ENCODE measurements at places on chromosomes 12 and 14.
A peak's percentile ranks its signal among the peaks of the same experiment; 100 is the strongest.

DNA sequence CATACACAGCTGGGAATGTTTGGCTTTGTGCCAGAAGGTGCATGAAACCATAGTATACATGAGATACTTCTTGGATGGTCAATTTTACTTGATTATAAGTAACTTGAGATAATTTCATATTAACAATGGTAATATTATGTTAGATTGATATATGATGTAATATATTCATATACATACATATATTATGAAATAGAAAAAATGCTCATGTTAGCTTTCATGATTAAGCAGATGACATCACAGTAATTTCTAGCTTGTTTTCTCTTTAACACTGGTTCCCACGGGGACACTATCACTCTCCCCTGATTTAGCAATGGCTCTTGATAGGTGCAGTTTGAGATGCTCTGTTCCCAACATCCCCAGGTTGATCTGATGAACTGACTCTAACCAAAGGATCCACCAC is 35.4 kb upstream of the NTF3 start:
- DNase-seq, result no peak

GRCh38 chr12:120377611-120378010 is 8.6 kb upstream of the MSI1 start:
- DNase-seq, result no peak

DNA sequence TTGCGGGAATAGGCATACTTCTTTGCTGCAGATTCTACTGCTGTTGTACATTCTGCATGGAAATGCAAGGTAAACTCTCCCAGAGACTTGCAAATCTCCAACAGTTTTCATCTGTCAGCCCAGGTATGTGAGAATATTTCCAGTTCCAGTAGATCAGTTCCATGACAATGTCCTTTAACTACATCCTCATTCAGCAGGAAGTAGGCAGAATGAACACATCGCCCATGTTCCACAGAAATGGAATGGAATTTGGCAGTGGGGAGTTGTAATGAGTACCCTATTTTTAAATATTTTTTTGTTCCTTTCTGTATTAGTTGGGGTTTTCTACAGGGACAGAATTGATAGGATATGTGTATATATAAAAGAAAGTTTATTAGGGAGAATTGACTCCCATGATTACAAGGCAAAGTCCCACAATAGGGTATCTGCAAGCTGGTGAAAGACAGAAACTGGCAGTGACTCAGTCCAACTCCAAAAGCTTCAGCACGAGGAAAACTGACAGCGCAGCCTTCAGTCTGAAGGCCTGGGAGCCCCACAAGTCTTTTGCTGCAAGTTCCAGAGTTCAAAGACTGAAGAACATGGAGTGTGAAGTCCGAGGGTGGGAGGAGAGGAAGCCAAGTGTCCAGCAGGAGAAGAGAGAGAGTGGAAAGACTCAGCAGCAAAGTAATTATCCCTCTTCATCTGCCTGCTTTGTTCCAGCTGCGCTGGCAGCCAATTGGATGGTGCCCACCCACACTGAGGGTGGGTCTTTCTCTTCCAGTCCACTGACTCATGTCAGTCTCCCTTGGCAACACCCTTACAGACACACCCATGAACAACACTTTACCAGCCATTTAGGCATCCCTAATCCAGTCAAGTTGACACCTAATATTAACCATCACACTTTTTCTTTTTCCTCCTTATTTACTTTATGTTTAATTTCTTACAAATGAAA is 110.4 kb upstream of the SCAF11 start:
- peak; percentile 50 for DNase-seq

- DNase-seq, result no peak
Observed at GRCh38 chr12:113594967-113595366, 123.3 kb upstream of the LHX5 start.

GRCh38 chr12:48067250-48067938 is 38.5 kb downstream of the SENP1 start:
- DNase-seq, result no peak

DNA sequence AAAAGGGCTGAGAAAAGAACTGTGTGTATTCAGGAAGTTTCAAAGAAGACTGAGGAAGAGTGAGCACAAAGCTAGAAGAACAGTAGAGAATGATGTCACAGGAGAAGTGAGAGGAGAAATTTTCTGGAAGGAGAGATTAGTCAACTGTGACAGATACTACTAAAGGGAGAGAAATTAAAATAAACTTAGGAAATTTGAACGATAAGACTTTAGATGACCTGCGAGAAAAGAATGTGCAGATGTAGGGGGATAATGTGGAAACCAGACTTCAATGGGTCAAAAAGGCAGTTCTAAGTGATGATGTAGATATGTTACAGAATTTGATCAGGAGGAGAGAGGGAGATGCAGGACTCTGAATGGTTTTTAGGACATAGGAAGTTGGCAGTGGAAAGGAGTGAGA is 287.4 kb downstream of the SYT1 start:
- DNase-seq, result no peak

DNA sequence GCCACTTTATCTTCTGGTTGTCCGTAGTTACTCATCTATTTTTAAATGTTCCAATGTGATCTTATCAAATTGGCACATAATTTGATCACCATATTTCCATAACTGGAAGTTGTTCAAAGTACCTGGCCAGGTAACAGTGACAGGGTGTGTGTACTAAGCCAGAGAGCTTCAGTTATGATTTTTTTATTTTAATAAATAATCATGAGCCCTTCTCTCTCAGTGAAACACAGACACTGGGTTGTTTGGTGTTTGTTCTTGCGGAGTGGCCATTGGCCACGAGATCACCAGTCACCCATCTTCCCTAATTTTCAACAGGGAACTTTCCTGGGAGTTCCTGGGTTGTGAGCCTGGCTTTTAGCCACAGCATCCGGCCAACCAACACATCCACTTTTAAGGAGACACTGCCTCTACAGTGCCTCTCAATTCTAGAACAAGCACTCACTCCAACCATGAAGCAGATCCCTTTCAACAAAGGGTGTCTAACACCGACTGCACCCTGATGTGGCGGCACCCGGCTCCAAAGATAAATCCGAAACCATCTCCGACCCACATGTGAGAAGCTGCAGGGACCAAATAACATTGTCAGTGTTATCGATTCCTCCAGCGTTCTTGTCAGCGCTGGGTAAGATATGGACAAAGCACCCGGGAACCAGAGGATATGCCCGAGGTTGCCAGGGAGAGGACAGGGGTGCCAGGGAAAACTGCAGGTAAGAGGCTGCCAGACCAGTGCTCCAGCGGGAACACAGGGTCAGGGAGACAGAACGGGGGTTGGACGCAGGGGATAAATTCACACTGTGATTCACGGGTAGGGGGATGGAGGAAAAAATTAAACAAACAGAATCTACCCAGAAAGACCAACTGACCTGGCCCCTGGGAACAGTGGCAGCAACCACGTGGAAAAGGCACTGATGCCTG is 49.9 kb downstream of the FOXN3 start:
- no peak for DNase-seq
